ENCODE measurements at places on chromosomes 1 and 21. TPM values are rescaled to one million over a fixed set of nuclear protein-coding genes. Genes with fewer than 3 reads are reported as not detected.

The SDHC gene
- total RNA-seq = 33.0 TPM

The SYTL1 gene
- total RNA-seq = 0.07 TPM

The MTOR gene
- 36.8 TPM for total RNA-seq

The GBP7 gene
- not detected for total RNA-seq

The KRTAP13-2 gene
- not detected for total RNA-seq

The FLG gene
- 0.23 TPM for total RNA-seq

The PRELP gene
- total RNA-seq = 10.8 TPM

The C1orf94 gene
- not detected for total RNA-seq

The MATN1 gene
- total RNA-seq = not detected

The LDLRAP1 gene
- 41.6 TPM for total RNA-seq

The PEA15 gene
- total RNA-seq = 217 TPM

The DMBX1 gene
- not detected for total RNA-seq

The OR2T27 gene
- not detected for total RNA-seq

The SPRR1B gene
- total RNA-seq = not detected

The IGSF21 gene
- total RNA-seq = not detected

The POLR3GL gene
- total RNA-seq = 7.0 TPM

The LCE3D gene
- total RNA-seq = not detected

The NAXE gene
- 49.4 TPM for total RNA-seq

The NLRP3 gene
- total RNA-seq = 0.33 TPM

The ADAR gene
- total RNA-seq = 97.7 TPM

The MACO1 gene
- 13.9 TPM for total RNA-seq

The NADK gene
- 44.6 TPM for total RNA-seq

The PPFIA4 gene
- total RNA-seq = 32.2 TPM

The HTR6 gene
- total RNA-seq = 0.07 TPM

The DFFB gene
- 6.3 TPM for total RNA-seq

The RIPPLY3 gene
- total RNA-seq = not detected

The C1QB gene
- not detected for total RNA-seq

The CBR1 gene
- 152 TPM for total RNA-seq

The SOAT1 gene
- total RNA-seq = 26.5 TPM

The GJA9 gene
- total RNA-seq = 0.07 TPM

The ZFP69 gene
- 2.1 TPM for total RNA-seq

The TTLL7 gene
- total RNA-seq = 19.1 TPM

The ILDR2 gene
- 0.13 TPM for total RNA-seq

The GIPC2 gene
- total RNA-seq = 1.4 TPM

All from smooth muscle cell of the pulmonary artery (primary cell).